ENCODE measurements at places on chromosomes 16 and 17.

GRCh38 chr17:9255833-9256232 is 234.5 kb downstream of the NTN1 start:
- no peak for DNase-seq

DNA sequence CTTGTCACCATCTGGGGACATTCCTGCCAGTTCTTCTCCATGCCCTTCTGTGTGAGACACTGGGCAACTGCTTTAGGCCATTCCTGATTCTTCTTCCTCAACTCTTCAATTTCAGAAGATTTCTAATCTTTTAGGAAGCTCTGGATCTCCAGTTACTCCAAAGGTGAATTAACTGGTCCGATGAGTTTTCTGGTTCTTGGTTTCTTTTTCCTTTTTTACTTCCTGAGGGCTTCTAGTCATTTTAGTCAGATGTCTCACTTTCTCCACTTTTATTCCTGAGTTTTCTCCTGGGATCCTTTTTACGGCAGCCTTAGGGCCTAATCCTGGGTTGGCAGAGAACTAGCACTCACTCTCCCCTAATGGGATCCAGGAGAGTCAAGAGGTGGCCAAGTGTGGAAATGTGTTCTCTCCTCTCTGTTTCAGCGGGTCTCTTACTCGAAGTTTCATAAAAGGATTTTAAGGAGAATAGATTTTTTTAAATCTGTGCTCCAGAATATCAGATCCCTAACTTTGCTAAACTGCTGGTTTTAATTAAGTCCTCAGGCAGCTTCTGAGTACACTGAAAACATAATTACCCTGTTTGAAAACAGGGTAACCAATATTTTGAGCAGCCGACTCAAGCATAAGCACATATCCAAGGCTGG is 107.6 kb downstream of the RMI2 start:
- no peak for DNase-seq

GRCh38 chr16:54093281-54093680 is 193.3 kb downstream of the IRX3 start:
- DNase-seq, result no peak

DNA sequence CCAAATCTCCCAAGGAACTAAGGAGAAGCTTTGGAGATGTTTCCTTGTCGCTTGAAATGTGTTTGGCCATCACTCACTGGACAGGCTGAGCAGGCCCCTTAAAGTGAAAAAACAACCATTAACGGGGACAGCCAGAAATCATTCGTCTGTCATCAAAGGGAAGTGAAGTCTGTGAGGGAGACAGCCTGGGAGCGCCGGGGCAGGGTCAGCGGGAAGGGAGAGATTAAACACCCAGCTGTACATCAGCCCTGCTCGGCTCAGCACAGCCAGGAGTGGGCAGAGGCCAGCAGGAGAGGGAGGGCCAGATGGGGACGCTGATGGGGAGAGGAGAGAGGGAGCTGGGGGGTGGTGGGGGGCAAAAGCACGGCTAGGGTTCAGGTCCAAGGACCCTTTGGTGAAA is 105.1 kb downstream of the SDK2 start:
- no peak for DNase-seq

GRCh38 chr17:81494626-81495377 is 17.8 kb downstream of the ACTG1 start:
- no peak for DNase-seq

DNA sequence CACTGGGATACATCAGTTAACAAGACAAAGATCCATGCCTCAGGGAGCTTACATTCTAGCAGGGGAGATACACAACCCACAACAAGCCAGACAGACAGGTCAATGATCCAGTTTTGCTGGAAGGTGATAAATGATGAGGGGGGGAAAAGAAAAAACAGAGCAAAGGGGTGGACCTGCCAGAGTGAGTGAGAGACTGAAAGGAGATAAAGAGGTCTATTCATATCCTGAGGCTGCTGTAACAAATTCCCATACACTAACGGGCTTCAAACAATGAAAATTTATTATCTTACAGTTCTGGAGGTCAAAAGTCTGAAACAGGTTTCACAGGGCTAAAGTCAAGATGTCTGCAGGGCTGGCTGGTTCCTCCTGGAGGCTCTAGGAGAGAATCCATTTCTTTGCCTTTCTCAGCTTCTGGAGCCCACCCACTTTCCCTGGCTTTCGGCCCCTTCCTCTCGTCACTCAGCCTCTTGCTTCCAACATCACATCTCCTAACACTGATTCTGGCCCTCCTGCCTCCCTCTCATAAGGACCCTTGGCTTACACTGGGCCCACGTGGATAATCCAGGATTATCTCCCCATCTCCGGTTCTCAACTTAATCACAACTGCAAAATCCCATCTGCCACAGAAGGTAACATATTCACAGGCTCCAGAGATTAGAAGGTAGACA is 81.5 kb downstream of the GAS7 start:
- no peak for DNase-seq

- peak; percentile 77 for DNase-seq
Observed at GRCh38 chr17:28854457-28855335, at the start of gene ERAL1. ERAL1 (plus strand) TSS chr17:28855016; CDS start chr17:28855035, 19 bp downstream.

DNA sequence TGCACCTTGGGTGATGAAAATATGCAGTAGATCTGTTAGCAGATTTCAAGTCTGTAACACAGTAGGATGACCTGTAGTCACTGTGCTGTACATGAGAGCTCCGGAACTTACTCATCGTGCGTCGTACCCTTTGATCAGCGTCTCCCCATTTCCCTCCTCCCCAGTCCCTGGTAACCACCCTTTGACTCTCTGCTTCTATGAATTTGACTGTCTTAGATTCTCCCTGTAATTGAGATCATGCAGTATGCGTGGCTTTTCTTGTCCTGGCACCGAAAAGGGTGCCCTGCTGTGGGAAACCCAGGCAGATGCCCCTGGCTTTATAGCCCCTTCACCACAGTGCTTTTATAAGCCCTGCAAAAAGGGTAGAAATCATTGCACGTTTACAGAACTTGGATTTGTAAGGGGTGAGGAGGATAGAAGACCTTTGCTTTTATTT is 20.5 kb downstream of the CLEC16A start:
- no peak for DNase-seq

DNA sequence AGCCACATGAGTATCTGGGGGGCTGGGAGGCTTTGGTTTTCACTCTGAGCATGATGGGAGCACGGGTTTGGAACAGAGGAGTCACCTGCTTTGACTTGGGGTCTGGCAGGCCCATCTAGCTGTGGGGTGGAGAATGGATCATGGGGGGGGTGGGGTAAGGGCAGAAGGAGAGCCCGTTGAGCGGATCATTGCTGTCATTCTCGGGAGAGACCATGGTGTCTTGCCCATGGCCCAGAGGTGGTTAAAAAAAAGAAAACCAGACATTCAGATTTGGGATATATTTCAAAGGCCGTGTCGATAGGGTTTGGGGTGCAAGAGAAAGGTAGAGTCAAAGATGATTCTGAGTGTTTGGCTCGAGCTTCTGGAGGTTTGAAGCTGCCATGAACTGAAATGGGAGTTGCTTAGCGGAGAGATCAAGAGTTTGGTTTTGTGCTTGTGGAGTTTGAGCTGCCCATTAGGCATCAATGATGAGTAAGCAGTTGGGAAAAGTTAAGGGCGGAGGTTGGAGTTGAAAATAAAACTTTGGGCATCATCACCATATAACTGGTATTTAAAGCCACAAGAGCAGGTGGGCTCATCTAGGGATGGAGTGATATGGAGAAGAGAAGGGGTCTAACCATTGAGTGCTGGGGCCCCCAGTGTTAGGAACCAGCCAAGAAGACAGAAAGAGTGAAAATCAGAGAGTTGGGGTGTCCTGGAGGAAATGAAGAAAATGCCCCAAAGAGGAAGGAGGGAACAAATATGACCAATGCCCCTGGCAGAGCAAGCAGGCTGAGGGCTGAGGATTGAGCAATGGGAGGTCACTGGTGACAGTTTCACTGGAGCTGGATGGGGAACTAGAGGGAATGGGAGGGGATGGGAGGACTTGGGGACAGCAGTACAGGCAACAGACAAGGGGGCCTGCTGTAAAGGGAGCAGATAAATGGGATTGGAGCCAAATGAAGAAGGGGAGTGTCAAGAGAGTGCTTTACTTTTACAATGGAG is 1.9 kb downstream of the NOD2 start:
- DNase-seq, result peak; percentile 32

GRCh38 chr17:61247439-61247838 is 152.2 kb upstream of the TBX2 start:
- DNase-seq, result no peak

DNA sequence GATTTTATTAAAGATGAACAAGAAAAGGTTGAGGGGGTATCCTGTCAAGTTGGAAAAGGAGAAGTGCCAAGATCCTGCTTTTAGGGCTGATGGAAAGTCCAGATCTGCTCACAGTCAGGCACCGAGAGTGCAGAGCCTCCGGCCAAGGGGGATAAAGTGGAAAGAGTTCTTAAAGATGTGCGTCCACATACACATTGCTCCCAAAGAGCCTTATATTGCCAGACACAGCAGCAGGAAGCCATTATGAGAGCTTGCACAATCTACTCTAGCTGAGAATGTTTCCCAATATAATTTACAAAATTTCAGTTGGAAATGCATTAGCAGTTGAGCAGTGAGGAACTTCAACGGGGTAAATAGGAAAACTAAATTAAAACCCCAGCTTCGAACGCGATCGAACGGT is 95.6 kb downstream of the SALL1 start:
- no peak for DNase-seq

- DNase-seq, result no peak
Observed at GRCh38 chr17:82021900-82022309, 773 bp downstream of the CENPX start.

GRCh38 chr16:10383626-10384025 is 2.2 kb upstream of the ATF7IP2 start:
- no peak for DNase-seq

DNA sequence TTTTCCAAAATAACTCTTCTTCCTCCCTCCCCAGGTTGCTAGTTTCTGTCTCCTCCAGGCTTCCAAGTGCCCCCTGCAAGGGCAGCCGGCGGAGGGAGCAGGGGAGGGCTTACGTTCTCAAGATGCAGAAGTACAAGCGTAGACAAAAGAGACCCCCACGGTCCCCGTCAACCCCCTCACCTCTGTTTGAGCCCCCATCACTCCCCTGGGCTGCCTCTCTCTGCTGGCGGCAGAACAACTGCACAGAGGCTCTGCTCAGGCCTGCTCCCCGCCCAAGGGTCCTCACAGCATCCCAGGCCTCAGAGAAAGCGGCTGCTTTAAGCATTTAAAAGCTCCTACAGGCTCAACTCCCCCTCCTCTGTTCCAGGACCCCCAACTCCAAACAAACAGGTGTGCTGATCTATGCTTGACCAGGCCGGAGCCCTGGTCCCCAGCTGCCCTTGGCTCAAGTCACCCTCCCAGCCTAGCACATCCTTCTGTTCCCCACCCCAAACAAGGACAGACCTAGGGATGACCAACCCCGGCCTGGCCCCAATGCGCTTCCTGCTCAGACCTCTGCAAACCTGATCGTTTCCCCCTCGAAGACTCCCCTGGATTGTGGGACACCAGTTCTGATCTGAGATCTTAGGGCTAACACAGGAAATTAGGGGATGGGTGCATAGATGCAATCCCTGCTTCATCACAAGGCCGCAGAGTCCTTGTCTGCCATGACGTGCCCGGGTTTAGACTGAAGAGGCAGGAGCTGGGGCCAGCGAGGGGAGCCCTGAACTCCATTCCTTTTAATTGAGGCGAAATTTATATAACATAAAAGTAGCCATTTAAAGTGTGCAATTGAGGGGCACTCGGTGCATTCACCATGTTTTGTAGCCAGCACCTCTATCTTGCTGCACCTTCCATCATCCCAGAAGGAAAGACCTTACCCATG is 17.2 kb upstream of the RBFOX3 start:
- DNase-seq, result no peak

DNA sequence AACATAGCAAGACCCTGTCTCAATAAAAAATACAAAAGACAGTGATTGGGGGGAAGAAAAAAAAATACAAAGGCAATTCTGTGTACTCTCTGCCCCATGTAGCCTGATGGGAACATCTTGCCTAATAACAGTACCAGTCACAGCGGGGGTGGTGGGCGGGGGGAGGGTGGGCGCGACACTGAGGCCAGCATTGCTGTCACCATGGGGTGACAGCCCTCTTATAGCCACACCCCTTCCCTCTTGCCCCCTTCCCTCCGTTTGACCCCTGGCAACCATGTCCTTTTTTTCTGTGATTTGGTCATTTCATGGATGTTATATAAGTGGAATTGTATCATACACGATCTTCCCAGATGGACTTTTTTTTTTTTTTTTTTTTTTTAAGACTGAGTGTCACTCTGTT is 80.9 kb downstream of the DNAH17 start:
- no peak for DNase-seq

GRCh38 chr16:57409870-57410587 is 5.5 kb downstream of the CCL17 start:
- DNase-seq, result no peak

- no peak for DNase-seq
Observed at GRCh38 chr16:53925526-53925925, 221.6 kb downstream of the FTO start.

DNA sequence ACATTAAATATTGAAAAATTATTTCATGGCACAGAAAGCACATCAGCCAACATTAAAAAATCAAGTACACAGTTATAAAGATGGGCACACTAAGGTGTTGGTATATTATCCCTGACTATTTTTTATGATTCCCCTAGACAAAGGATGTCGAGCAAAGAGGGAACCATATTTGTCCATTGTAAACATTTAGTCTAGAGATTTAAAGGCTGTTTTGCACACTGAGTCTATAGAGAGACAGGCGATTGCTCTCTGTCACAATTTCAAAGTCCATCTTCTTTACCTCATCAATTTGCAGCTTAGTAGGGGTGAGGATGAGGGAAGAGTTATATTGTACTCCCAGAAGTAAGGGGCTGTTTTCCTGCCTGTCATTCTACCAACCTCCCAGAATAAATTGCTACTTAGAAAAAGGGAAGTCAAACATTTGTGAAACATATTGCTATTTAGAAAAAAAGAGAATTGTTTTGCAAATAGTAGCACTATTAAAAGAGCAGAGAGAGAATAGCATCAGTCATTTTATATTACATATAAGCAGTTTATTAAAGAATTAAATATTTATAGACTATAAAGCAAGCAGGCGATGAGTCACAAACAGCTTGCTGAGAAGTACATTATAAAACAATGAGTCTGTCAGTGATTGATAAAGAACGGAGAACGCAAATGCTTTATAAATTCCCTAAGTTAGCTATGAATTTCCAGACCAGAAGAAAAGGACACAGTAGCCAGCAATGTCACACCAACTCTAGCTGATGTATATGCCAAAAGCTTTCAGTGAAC is 270.6 kb upstream of the PMFBP1 start:
- no peak for DNase-seq
